HFF-Myc (cell line): ENCODE measurements at places on chromosomes 3 and 15.

DNA sequence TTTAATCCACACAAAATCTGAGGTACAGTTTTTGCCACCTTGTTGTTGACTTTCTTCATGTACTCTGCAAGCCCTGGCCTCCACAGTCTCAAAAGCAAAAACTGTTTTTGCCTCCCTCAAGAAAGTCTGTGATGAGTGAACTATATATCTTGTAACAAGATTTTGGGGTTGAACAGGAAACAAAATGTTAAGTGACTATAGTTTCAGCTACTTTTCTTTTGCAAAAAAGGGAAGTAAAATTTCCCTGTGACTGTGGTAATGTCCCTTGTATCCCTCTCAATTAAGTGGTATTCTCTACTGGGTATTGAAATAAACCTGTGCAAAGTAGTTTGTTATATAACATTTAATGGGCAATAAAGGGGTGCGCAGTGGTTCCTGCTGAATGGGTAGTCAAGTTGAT, 21.3 kb upstream of the SCAANT1 start:
- no peak for DNase-seq

GRCh38 chr3:186021673-186022362, 84.0 kb upstream of the TRA2B start:
- peak; percentile 85 for DNase-seq

- peak; percentile 59 for DNase-seq
Observed at GRCh38 chr15:35557544-35557943, 11.6 kb upstream of the DPH6 start.

GRCh38 chr15:72112116-72112515, 5.8 kb downstream of the MYO9A start:
- no peak for DNase-seq

DNA sequence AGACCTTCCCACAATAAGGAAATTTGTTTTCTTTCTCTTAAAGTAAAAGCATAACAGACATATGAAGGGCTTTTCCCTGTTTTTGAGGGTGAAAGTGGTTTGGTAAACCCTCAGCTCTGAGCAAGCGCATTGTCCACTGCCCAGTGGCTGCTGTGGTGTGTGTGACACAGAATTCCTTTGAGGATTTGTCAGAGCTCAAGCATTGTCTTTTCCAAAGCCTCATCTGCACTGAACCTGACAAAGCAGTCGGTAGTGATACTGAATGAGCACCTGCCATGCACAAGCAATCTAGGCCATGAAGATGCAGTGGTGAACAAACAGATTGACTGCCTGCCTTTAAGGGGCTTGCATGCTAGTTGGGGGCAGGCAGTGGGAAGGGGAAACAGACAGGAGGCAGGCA, 128.3 kb downstream of the PLCL2 start:
- no peak for DNase-seq

- DNase-seq, result no peak
Observed at GRCh38 chr15:57401546-57401945, 25.2 kb downstream of the CGNL1 start.

DNA sequence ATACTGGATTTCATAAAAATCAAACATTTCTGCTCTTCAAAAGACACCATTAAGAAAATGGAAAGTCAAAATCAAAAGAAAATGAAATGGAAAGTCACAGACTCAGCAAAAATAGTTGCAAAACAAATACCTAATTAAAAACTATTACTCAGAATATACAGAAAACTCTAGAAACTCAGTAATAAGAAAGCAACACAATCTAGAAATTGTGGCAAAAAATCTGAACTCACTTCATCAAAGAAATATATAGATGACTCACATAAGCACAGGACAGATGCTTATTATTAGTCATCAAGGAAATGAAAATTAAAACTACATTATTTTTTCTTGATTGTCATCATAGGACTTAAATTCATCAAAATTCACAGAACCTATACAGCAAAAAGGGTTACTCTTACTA, 430.0 kb downstream of the SHQ1 start:
- DNase-seq, result no peak
